ENCODE measurements at places on chromosomes 3 and 15. TPM values are rescaled to one million over a fixed set of nuclear protein-coding genes. Genes with fewer than 3 reads are reported as not detected.

Gene CGGBP1
- total RNA-seq: 59.6 TPM

Gene REC114
- not detected for total RNA-seq

Gene SEMA6D
- 0.59 TPM for total RNA-seq

Gene TIGIT
- not detected for total RNA-seq

Gene TGM4
- under 0.01 TPM for total RNA-seq

Gene IL5RA
- not detected for total RNA-seq

Gene SAXO2
- total RNA-seq: 1.8 TPM

Gene XCR1
- total RNA-seq: not detected

Gene SKOR1
- total RNA-seq: under 0.01 TPM

Gene PAQR5
- 5.1 TPM for total RNA-seq

Gene NTRK3
- not detected for total RNA-seq

Gene CKMT1A
- not detected for total RNA-seq

Gene AVEN
- 17.6 TPM for total RNA-seq

Gene NXPE3
- 8.8 TPM for total RNA-seq
